ENCODE measurements at places on chromosomes 16 and 17.

DNA sequence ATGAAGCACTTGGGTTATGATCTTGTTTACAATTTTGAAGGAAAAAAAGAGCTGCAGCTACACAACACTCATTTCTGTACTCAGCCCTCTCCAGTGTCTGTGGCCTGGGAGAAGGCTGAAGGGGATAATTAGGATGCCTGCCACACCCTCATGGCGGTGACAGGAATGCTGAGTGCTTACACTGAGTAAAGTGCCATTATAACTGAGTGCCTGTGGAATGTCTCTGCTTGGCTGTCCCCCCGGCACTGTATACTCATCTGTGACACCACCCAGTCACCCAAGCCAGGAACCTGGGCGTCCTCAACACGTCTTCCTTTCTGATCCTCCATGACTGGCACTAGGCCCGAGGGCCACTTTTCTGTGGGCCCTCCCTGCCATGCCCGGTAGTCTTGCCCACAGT, 3.5 kb upstream of the MRPL38 start:
- no peak for DNase-seq

DNA sequence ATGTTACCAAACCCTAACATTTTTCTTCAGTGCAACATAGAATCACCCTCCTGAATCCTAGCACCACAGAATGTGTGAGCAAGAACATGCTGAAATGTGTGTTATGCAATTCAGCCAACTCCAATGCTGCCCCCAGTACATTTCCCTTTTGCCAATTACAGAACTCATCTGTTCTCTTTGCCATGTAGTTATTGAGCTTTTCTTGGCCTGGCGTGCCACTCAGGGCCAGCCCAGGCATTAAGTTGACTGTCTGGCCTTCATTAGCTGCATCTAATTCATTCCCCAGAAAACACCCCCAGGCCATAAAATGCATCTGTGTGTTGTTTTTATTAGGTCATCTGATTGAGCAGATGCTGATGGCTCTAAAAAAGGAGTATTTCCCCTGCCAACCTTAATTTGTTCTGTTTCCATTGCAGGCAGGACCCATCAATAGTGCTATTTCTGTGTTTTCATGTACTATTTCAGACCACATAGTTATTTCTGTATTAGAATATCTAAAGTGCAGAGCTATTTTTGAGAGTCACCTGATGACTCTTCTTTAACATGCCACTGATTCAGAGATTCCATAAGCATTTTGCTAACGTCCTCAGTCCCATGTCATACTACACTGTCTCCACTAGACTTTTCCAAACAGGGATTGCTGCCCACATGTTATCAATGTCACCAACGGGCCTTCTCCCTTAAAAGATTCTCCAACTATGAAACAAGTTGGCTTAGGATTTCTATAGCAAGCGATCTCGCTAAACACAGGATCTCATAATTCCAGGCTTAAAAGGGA, 969.7 kb downstream of the CDH11 start:
- DNase-seq: no peak

DNA sequence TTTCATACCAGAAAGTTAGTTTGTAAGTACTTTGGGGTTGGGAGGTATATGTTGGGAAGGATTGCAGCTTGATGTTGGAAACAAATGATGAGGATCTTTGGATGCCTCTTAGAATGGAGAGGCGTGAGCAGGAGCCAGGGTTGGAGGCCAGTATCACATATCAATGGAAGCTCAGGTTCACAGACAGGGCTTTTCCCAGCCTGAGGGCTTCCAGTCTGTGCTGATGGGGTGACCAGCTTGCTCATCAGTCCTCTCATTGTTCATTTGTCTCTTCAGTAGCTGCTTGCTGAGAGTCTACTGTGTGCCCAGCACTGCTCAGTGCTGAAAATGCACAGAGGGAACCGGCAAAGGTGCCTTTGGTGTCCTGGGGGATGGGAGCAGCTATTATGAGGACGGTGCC, 5.8 kb downstream of the DNAAF1 start:
- DNase-seq: no peak

DNA sequence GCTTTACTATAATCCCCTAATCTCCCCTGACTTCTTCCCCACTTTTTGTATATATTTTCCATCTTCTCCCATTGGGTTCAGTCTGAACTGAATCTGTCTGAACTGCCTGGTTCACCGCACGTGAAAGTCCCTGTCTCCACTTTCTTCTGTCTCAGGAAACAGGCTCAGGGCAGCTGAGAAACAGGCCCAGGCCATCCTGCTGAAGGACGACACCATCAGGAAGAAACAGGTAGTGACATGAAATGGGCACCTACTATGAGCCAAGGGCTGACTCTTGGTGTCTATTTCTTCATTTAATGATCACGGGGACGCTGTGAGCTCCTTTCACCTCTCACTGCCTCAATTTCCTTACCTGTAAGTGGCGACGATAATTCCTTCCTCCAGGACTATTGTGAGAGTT, 90.5 kb upstream of the HSBP1 start:
- DNase-seq: no peak

- no peak for DNase-seq
Measured at GRCh38 chr17:48720266-48721008, 1.9 kb downstream of the PRAC1 start.

DNA sequence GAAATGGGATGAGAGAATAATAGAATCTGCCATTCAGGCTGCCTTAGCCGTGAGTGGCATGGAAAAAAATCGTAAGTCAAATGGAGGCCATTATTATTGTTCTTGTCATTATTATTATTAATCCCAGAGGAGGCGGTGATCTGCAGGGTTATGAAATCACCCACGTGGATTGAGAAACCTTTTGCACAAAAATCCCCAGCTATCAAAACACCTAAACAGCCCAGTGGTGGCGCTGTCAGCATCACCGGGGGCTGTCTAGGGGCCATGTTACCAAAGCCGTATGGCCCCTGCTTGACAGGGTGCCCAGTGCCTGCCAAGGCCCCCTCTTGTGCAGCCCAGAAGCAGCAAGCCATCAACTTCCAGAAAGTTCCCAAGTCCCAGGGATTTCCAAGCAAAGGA, 25.2 kb downstream of the CNGB1 start:
- DNase-seq: no peak

DNA sequence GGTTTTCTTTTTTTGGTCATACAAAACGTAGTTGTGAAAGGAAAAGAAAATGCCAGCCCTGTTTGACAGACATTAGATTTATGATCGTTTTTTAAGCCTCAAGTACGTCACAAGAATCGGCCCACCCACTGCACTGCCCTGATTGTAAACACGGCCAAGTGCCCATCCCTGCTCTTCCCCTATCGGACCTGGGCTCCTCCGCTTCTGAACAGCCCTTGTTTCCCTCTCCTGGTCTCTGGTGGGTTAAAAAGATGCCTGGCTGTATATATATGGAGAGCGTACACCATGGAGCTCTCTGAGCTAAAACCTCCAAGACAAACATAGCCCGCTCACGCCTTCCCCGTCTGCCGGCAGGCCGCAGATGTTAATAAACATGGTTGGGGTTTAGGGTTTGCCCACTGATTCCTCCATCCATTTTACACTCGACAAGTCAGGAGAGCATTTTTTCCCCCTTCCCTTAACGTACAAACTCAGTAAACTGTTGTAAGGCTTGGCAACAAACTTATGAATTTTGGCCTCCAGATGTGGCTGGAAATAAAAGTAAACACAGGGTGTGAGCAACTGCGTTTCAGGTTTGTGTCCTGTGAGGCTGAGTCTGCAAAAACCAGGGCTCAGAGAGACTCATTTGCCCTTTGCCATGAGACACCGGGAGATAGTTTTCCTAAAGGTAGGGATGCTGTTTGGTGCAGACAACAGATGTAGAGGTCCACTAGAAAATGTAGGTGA, 325.9 kb downstream of the SOX9 start:
- no peak for DNase-seq

DNA sequence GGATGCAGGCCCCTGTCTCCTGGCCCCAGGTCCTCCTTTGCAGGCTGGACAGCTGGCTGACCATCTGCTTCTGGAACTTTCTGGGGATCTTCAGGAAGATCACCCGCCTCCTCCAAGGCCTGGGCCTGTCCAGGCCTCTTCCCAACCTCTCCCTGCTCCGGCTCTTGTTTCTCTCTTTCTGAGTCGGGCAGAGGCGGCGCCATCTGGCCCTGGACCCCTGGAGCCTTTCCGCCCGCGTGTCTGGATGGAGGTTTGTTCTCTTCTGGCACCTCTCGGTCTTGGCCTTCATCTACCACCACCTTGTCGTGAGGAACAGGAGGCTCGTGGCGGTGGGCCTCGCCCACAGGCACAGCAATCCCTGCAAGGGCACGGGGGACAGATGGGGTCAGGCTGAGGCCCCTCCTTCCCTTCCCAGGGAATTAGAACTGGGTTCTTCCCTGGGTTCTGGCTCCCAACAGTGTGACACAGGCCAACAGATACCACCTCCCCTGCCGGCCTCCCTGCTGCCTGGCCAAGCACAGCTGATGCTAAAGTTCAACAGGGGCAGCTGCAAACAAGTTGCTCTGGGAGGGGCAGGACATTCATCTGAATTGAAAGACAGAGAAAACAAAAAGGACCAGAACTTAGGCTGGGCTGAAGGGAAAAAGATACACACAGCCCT, 13.3 kb downstream of the NDUFAF8 start:
- DNase-seq: no peak

GRCh38 chr16:23729503-23730424, 16.7 kb upstream of the ERN2 start:
- no peak for DNase-seq

GRCh38 chr17:58587713-58588117, 73.3 kb upstream of the MTMR4 start:
- peak; percentile 24 for DNase-seq

GRCh38 chr16:83700918-83701317, 106.9 kb upstream of the HSBP1 start:
- DNase-seq: no peak

GRCh38 chr17:15413101-15413771, 54.2 kb downstream of the CDRT4 start:
- DNase-seq: no peak

GRCh38 chr17:34252095-34252443, 3.0 kb upstream of the CCL2 start:
- no peak for DNase-seq

DNA sequence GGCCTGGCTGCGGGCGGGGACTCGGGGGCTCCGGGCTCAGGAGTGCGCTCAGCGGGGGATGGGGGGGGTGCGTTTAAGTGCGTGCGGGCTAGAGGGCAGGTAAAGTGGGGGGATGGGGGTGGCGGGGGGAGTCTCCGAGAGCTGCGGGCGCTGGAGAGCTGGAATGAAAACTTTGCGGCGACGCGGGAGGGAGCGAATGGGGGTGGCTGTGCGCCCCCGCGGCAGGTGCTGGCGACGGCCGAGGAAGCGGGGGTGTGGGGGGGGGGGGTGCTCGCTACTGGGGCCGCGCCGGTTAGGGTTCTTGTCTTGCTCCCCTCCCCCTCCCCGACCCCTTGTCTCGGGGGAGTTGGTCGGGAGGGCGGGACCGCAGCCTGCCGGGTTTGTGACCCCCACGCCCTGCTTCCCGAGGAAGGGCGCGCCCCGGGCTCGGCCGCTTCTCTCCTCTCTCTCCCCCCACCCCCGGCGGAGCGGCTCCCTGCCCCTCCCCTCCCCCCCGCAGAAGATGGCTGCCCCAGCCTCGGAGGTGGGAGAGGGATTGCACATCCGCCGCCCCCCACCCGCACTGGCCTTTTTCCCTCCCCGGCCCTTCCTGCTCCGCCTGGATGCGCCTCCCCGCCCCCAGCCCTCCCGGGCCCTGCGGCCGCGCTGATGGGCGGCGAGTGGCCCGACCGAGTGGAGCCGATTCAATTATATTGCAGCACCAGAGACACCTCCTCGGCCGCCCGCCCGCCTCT, 649 bp downstream of the GSE1 start:
- no peak for DNase-seq

- DNase-seq: no peak
Measured at GRCh38 chr17:62792447-62792800, 15.7 kb downstream of the MARCHF10 start.

DNA sequence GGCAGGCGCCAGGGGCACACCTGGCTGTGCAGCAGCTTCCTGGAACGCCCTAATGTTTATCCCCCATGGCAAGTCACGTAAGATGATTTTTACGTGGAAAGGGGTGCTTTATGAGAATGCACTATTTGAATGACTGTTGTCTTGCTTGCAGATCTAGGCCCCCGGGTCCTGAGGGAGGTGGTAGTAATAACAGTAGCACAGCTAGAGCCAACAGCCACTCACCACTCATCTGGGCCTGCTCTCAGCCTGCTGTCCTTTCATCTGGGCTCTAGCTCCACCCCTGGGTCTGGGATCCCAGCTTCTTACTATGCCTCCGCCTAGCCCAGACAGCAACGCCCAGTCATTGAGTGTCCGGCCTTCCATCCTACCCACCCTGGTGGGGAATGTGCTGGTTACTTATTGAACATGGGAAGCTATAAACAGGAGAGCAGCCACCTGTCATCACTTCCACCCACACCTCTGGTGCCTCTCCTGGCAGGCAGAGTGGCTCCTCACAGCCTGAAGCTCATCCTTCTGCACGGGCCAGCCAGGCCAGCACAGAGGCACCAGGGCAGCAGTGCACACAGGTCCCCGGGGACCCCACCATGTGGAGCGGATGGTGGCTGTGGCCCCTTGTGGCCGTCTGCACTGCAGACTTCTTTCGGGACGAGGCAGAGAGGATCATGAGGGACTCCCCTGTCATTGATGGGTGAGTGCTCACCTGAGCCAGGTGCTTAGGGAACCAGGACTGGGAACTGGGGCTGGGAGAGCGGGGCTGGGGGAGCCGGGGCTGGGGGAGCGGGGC, 16.6 kb downstream of the DPEP1 start:
- no peak for DNase-seq

- DNase-seq: no peak
Measured at GRCh38 chr17:56000411-56000810, 152.9 kb upstream of the ANKFN1 start.

DNA sequence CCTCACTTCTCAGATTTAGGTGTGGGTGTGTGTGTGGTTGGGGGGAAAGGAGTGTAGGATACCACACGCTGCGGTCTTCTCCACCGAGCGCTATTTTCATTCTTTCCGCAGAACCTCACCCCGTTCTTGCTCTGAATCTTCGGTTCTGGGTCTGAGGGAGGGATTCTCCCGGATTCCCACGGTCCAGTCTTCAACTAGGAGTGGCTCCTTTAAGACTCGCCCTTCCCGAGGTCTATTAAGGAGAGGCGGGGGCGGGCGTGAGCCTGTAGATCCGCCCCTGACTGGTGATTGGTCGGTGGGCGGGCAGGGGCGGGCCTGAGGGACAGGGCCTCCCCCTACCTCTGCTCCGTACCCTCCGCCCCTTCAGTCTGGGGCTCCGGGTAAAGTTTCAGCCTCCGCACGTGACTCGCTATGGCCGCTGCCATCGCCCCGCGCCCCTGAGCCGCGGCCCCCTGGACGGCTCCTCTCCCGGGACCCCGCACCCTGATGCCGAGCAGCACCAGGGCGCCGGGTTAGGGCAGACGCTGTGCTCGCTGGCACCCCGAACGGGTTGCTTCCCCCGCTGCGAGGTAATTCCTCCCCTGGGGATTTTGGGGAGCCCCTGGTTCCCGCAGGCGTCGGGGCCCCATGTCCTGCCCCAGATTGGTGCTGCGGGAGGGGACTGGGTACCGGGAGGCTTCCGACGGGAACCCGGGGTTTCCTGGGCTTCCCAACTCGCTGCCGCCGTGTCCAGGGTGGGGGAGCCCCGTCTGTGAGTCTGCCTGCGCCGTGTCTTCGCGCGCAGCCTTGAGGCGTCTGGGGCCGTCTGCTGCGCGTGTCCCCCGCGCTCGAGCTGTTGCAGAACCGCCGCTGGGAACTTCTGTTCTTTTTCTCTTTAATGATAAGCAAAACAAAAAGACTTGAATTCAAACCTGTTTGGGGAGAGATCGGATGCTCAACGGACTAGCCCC, 9.2 kb downstream of the RARA start:
- peak; percentile 90 for DNase-seq

- DNase-seq: no peak
Measured at GRCh38 chr16:6562986-6563385, 769.7 kb upstream of the RBFOX1 start.
